Stimulated activated CD8-positive, alpha-beta memory T cell treated with anti-CD3 and anti-CD28 coated beads, Interleukin-4, amount 100 ng/mL, for 24 hours (primary cell): ENCODE measurements at places on chromosomes 7 and 10.
A peak's percentile ranks its signal among the peaks of the same experiment; 100 is the strongest.

DNA sequence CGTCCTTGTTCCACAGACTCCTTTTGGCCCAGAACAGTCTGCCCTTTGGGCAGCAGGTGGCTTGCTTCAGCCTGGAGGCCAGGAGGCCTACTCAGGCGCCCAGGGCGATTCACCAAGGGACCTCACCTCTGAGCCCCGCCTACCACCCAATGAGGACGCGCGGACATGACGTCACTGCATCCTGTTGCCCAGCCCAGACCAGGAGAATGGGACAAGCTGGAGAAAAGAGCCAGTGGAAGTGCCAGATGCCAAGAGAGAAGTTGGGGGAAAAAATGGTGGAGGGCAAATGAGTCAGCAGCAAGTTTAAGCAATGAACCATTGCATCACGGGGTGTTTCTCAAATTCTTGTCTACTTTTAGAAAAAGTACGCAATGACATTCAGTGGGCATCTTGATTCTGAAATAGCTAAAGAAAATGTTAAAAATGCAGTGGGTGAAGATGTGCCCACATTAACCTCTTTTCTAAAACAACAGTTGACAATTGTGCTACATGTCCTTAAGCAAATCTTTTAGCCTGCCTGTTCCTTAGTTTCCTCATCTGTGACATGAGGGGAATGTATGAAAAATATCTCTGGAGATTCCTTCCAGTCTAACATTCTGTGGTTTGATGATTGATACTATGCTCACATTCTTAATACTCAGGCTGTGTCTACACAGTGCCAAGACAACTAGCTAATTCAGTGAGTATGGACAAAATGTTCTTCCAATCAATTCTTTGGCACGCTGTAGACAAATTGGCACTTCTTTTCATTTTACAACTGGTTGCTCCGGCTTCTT lies 23.9 kb upstream of the LEP start:
- no peak for DNase-seq

DNA sequence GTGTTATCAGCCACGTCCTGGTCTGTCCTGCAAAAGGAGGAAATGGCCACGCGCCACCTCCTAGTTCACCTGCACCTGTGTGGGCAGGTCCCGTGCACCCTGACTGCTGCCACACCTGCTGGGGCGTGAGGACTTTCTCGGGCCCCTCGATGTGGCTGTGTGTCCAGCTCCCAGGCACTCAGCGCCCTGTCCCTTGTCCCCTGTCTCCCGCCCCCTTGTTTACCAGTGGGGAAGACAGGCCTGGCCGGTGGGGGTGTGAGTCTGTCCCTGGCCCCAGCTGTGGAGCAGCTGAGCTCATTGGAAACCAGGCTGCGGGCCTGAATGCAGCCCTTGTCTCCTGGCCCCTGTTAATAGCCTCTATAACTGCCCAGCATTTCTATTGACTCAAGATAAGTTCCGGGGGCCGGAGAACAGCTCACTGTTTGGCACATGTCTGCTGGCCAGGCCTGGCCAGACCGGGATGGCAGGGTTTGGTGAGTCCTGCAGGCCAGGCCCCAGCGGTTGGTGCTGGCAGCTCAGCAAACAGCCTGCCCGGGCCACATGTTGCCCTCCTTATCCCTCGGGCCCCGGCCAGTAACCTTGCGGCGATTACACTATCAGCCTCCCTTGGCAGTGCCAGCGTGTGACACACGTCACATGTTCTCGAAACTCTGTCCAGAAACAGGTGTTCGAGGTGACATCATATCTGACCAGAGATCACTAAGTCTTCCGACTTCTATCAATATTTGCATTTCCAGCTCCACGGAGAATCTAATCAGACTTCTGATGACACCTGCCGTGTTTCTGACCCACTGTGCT lies 52.1 kb downstream of the FOXL3 start:
- DNase-seq: no peak

DNA sequence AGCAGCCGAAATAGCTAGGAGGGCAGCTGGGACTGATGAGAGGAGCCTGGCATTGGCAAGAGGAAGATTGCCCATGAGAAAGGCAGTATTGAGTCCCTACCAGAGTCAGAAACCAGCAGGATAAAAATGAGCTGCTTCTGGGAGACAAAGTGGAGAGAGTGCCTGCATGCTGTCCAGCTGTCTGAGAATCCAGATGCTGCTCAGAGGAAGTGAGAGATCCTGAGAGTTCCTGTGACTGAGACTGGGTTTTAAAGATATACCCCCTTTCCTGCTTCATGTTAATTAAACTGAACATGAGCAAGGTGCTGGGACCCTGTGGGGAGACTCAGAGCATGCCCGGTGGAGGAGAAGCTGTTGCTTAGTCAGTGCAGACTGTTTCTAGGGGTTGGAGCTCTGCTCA lies 107.5 kb downstream of the KIF20B start:
- no peak for DNase-seq

DNA sequence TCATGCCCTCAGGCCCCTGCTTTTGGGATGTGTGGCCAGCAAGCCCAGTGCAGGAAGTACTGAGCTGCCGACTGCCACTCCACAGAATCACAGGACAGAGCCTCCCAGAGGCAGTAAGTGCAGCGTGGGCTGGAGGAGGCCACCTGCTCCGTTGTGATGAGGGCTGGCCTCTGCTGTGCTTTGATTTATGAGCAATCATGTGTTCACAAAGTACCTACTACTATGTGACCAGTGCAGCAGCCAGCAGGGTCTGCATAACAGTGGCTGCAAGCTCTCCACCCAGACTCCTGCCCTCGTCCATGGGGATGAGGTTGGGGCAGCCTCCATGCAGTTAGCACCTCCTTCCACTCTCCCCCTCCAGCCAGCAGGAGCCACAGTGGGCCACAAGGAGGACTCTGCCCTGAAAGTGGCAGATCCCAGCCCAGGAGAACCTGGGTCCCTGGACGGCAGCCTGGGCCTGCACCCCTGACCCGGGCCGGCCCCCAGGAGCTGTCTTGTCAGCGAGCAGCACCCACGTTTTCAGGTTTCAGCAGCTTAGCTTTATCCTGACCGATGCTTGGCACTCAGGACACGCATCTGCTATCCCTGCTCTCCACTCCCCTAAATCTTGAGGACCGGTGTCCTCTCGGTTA lies 37.7 kb upstream of the INSIG1 start:
- DNase-seq: no peak

DNA sequence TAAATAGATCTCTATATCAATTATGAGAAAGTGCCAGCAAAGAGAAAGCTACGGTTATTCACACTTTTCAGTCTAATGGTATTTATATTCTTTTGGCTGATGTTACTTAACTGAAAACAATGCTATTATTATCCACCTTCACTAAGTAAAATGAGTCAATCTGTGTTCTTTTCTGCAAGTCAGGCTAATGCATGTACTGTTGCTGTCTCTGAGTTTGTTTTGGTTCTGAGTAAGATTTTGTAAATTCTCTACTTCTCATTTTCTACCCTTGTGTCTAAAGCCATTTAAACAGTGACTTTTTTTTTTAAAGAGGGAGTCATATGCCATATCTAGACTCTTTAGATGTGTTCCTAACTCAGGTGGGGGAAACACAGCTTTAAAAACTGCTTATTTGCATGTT lies 7.5 kb downstream of the VWC2 start:
- no peak for DNase-seq

GRCh38 chr10:89202033-89202425 lies 5.1 kb downstream of the CH25H start:
- no peak for DNase-seq

GRCh38 chr7:101156277-101156676 lies 2.0 kb downstream of the AP1S1 start:
- no peak for DNase-seq

DNA sequence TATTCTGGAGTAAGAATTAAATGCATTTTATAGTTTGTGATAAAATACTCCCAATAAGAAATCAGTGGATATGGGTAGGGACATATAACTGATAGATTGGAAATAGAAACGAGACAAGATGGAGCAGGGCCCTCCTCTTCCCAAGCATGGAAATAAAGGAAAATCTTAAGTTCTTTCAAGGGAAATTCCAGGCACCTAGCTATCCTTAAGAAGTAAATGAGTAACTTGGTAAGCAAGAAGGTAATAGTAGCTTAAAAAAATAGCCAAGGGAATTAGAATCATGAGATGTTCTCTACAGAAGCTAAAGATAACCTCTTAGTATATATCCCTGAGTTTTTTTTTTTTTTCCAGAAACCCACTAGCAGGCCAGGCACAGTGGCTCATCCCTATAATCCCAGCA lies 105.5 kb upstream of the FAM3C start:
- no peak for DNase-seq

DNA sequence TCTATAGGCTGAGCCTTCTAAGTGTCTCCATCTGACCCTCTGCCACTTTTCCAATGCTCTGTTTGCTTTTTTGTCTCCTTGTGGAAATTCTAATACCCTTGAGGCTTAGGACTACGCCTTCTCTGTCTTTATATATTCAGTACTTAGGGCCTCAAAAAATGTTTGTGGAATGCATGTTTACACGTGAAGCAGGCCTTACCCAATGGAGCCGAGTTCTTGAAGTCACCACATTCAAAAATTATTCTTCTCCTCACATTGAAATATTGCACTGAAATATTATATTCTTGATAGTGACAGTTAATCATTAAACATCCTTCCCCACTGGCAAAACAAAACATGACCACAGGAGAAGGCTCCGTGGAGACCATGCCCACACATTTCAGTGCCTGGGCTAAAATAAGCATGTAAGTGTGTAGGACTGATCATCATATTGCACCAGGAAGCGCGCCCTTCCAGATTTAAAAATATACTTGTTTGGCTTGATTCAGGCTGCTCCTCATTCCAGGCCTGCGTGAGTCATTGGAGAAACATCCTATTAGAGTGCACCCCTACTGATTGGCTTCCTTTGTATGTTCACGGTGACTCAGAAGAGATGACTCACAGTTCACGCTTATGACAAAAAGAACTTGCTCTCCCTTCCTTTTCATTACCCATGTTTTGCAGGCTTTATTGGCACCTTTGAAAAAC lies 307.4 kb upstream of the AOAH start:
- no peak for DNase-seq

GRCh38 chr7:9026121-9026520 lies 592.7 kb downstream of the NXPH1 start:
- DNase-seq: no peak

GRCh38 chr10:6068422-6068821 lies 6.3 kb upstream of the IL2RA start:
- no peak for DNase-seq

GRCh38 chr10:131009791-131010190 lies 301.7 kb downstream of the TCERG1L start:
- no peak for DNase-seq

GRCh38 chr10:52747694-52748093 lies 24.9 kb downstream of the MBL2 start:
- DNase-seq: no peak

DNA sequence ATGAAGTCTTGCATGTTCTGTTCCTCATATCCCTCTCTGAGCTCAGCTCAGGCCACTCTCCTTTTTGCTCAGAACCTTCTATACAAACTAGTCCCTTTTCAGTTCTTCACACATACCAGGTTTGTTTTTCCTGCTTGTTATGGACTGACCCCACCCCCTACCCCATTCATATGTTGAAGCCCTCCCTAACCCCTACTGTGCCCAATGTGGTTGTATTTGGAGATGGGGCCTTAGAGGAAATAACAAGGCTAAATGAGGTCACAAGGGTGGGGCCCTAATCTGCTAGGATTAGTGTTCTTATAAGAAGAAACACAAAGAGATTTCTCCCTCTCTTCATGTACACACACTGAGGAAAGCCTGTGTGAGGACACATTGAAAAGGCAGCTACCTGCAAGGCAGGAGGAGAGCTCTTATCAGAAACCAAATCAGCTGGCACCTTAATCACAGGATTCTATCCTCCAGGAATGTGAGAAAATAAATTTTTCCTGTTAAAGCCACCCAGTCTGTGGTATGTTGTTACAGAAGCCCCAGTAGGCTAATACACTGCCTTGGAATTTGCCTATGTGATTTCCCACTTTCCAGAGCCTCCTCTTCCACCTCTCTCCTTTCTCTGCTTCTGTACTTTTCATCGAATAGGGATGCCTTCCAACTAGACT lies 67.3 kb upstream of the DNAJB12 start:
- no peak for DNase-seq

- DNase-seq: peak; percentile 4
Measured at GRCh38 chr10:100878291-100878910, 34.4 kb upstream of the SLF2 start.

GRCh38 chr10:132967540-132967939 lies 25.2 kb upstream of the CFAP46 start:
- no peak for DNase-seq

DNA sequence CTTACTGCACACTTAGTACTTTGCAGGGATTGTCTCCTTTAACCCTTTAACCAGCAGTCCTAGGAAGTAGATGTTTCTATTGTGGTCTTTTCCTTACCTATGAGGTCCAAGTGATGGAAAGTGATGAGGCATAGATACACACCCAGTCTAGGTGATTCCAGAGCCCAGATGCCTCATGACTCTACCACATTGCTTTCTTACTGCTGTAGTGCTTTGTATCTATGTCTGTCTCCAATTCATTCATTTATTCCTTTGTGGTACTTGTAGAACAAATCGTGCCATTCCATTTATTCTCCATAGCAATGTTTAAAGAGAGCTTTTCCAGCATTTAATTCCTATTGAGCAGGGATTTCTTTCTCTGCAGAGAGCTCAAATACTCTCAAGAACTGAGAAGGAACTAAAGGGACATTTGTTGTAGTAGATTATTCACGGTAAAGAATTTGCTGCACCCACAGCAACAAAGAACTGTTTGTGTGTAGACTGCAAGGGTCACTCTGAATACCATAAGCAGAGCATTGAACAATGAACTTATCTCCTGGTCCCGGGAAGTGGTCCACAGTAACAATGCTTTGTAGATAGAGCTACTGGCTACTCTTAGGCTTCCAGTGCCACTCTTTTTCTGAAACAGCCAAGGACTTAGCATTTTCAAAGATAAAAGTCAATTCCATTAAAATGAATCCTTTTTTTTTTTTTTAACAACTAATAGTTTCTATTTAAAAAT lies 337.0 kb downstream of the PTEN start:
- no peak for DNase-seq

DNA sequence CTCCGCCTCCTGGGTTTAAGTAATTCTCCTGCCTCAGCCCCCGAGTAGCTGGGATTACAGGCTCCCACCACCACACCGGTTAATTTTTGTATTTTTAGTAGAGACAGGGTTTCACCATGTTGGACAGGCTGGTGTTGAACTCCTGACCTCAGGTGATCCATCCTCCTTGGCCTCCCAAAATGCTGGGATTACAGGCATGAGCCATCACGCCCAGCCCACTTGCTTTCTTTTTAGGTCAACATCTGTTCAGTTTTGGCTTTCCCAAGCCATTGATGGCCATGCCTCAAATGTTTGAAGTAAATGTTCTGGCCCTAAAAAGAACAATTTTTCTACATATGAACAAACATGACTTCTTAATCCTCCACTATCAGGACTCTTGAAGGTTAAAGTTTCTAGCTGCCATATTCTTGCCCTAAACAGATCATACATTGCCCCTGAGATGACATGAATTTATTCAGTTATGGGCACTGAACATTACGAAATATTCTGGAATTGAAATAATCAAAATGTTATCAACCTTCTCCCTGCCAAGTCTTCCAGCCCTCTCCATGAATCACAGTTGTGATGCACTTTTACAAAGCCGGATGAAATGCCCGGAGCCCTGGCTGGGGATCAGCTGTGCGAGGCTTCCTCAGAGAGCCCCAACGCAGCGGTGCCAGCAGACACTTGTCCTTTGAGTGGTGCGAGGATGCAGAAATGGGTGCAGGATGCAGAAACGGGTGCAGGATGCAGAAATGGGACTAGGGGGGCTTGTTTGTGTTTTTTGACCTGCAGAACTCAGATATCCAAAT lies 2.9 kb downstream of the MRLN start:
- DNase-seq: no peak
